GM20000 (cell line): ENCODE measurements at places on chromosomes 3 and 15.

- no peak for DNase-seq
These were observed 906.0 kb upstream of the ALCAM start for GRCh38 chr3:104460477-104461406.

- no peak for DNase-seq
These were observed 461.8 kb downstream of the RAP2B start for GRCh38 chr3:153623834-153624233.

- DNase-seq, result no peak
These were observed 176.9 kb upstream of the NSMCE3 start for GRCh38 chr15:29446480-29446879.

DNA sequence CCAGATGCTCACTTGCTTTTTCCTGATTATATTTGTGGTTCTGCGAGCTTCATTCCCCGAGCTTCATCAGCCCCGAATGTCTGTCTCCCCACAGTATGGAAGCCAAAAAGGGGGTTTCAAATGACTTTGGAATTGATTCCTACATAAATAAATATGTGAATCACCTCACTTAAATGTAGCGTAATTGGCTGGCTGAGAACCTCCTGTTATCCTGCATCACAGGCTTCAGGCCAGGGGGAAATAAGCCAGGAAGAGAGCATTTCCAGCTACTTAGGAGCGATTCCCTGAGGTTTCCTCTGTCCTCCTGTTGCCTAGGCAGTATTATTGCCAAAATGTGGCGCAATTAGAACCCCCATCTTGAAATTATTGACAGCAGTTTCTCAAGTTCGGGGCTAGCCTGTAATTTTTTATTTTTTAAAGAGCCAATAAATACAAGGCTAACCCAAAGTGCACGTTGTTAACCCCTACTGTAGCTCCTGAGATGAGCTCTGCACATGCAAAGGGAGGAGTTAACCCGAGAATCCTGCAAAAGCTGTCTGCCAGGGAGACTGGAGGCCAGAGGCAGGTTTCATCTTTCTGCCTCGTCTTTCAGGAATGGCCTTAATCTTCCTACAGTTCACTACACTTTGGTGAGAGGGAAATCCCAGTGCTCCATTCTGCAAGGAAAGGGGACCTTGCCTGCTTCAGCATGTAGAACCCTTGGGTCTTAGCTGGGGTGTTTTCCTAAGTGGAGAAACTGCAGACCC is 148.2 kb downstream of the ADAMTS9 start:
- DNase-seq, result no peak

DNA sequence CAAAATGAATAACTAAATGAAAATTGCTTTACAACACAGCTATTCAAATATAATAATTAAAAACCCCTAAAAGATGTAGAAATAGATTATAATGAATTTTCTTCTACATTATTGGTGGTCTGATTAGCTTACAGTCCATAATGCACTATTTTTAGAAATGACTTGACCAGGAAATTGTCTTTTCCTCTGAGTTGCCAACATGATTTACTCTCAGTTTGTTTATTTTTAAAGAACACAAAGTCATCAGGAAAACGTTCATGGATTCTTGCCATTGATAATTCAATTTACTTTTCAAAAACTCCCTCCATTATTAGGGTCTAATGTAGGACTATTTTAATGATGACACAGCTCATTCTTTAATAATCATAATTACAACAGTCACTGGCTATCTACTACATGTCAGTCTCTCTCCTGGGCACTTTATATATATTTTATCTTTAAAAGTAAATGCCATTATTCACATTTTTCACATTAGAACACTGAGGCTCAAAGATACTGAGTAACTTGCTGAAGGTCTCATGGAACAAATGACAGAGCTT is 1.1 kb downstream of the TM4SF18 start:
- DNase-seq, result no peak

DNA sequence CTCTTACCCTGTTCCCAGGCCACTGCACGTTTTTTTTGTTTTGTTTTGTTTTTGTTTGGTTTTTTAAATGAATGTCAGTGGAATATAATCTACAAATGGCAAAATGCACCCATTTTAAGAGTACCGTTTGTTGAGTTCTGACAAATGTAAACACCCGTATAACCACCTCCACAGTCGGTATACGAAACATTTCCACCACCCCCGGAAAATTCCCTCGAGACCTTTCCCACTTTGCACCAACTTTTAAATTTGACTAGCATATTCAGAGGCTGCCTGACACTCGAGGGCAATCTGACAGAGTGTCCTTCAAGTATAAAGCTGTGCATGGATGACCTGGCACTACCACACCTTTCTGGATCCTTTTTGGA is 613 bp upstream of the ARHGEF3 start:
- DNase-seq, result no peak

- peak; percentile 7 for DNase-seq
These were observed 40.5 kb downstream of the TRAT1 start for GRCh38 chr3:108862865-108863798.

DNA sequence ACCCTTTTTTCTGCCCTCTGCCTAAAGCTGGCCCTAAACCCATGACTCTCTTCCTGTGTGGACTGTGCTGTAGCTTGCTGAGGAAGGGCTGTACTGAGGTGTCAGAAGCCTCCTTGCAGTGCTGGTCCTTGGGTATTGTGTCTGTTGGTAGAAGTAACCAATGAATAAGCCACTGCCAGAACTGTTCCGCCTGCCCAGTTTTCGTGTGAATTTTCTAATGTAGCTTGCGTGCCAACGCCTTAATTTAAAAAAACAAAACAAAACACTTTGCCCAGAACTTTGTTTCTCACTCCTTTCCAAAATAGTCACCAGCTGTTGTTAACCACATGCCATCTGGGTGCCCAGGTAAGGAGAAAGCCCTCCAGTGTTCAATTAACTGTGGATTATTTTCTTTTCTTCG is 101.9 kb downstream of the KLHL25 start:
- no peak for DNase-seq

DNA sequence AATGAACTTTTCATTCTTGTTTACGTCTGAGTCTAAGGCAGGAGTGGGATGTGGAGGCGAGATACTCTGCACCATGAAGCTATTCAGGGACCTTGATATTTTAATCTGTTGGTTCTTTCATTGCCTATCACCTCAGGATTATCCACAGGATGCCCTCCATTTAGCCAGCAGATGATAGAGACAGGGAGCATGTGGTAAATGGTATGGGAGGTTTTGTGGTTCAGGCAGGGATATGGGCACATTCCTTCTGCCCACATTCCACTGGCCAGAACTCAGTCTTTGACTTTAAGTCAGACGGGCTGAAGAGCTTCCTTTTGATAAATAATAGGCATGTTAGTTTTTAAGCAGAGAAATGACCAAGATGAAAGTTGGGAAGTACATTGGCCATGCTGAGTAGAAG is 548.0 kb upstream of the CCDC54 start:
- DNase-seq, result no peak

- DNase-seq, result no peak
These were observed 167.1 kb downstream of the ARRDC4 start for GRCh38 chr15:98127586-98127985.

DNA sequence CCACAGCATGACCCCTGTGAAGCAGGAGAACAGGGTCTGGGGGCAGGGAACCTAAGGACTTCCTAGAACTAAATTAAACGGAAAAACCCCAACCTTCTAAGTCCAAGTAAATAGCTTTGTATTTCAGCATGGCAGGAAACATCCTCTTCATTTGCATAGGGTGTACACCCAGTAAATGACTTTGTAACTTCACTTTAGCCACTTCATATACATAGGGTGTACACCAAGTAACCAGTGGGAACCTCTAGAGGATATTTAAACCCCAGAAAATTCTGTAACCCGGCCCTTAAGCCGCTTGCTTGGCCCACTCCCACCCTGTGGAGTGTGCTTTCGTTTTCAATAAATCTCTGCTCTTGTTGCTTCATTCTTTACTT is 41.8 kb downstream of the FSD2 start:
- DNase-seq, result no peak

DNA sequence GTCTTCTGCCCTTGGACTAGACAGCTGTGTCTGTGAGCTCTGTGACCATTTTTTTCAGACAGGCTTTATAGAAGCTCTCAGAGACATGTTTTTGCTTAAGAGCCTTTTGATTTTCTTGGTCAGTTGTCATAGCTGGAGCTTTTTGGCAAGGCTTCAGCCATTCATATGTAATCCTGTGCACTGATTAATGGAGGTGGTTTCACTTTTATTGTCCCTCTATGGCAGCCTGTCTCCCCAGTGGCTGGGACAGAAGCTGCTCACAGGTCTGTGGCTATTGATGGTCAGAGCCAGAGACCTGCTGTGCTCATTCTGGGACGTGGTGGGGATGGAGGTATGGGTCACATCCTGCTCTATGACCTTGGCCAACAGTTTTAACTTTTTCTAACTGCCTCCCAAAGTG is 226.6 kb upstream of the LRRFIP2 start:
- DNase-seq, result no peak

- DNase-seq, result peak; percentile 15
These were observed 65.5 kb downstream of the ARHGAP31 start for GRCh38 chr3:119359476-119360326.

GRCh38 chr3:84959470-84960271 is 882 bp downstream of the CADM2 start:
- no peak for DNase-seq

DNA sequence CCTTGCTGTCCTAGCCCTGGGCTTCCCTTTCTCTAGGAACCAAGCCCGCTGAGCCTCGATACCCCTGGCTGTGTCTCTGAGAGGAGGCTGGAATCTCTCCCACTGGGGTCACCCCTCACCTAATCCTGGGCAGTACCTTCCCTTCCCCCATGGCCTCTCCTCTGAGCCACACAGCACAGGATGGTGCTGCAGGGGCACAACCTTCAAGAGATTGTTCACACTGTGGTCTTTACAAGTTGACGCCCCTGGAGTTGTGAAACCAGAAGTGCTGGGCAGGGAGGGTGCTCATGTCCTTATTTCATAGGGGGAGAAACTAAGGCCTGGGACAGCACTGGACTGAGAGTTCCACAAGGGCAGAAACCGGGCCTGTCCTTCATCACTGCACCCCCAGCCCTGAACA is 70.9 kb upstream of the TMEM115 start:
- DNase-seq, result no peak

DNA sequence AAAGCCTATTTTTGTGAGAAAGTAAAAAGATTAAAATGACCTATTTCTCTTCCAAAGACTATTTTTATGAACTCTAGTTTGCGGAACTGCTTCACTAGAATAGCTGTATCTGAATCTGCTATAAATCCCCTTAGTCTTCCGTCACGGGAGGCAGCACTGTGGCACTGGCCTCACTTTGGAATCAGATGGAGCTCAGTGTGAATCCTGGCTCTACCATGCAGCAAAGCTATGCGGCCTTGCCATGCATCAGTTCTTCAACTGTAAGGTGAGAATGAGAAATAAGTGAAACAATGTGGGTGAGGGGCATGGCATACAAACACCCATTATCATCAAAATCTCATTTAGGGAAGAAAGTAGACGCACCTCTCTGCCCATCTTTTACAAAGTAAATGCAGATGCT is 27.5 kb upstream of the CSPG5 start:
- no peak for DNase-seq
